ENCODE measurements at places on chromosomes 6 and 20.

DNA sequence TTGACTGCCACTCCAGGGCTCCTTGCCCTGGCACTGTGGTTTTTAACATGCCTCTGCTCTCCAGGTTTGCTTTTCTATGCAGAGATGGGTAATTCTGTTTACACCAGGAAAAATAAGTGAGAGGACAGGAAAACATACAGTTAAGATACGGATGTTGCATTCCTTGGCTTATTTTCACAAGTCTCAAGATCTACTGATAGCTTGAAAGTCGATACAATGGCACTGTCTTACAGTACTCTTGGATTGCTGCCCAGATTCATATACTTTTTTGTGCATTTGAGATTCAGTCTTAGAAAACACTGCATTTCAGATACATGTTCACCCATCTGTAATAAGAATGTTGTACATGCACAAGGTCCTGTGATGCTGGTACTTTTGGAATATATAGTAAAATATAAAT lies 159.6 kb upstream of the FLRT3 start:
- DNase-seq: no peak

GRCh38 chr6:165707067-165707853 lies 44.2 kb upstream of the PDE10A start:
- DNase-seq: no peak

DNA sequence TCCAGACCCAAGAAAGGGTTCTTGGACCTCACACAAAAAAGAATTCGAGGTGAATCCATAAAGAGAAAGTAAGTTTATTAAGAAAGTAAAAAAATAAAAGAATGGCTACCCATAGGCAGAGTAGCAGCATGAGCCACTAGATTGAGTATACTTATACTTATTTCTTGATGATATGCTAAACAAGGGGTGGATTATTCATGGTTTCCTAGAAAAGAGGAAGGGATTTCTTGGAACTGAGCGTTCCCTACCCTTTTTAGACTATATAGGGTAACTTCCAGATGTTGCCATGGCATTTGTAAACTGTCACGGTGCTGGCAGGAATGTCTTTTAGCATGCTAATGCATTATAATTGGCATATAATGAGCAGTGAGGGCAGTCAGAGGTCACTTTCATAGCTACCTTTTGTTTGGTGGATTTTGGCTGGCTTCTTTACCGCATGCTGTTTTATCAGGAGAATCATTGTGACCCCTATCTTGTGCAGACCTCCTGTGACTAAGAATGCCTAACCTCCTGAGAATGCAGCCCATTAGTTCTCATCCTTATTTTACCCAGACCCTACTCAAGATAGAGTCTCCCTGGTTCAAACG lies 44.3 kb downstream of the TENT5A start:
- DNase-seq: no peak

- no peak for DNase-seq
These were observed 59.9 kb downstream of the FOXA2 start for GRCh38 chr20:22524393-22525015.
